8988T (cell line): ENCODE measurements at places on chromosomes 2 and 18.

DNA sequence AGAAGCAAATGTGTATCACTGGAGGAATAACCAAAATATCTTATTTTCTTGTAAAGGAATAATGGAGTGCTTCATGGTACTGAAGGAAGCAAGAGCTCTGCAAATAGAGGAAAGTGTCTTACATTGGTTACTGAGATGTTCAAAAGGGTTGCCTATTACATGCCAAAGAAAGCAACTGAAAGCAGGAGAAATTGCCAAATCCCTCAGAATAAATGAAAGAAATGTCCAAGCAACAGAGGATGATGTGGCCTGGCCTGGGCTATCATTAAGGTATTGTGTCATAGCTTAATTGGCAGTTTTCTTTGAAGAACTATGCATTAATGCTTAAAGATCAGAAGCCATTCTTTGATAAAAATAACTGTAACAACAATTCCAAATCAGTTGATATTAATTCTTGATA, 173.7 kb downstream of the RAB3GAP1 start:
- DNase-seq: no peak

DNA sequence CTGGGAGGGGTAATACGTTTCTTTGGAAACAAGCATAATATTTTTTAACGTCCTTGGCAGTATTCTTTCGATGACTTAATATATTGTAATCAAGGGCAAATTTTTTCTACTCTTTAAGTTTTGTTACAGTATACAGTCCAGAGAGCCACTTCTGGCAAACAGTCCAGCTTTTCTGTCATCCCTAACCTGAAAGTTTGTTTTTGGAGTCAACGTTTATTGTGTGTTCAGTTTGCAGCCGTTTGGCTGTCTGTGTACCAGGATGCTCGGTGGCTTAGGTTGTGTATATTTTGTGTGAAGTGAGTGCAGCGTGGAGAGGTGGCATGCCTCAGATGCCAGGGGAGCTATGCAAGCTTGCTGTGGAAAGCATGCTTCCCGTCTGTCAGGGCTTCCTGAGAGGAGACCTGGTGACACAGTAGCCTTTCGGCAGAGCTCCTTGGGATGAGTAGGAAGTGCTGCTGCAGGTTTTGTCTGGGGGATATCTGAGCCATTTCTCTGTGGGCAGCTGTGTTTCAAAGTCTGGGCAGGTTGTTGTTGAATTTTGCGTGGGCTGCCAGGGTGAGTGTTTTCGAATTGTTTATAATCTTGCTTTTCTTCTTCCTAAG, 14.7 kb downstream of the MAP3K20 start:
- DNase-seq: no peak

- DNase-seq: no peak
These were observed 87.9 kb upstream of the ITGA6 start for GRCh38 chr2:172339371-172340010.

DNA sequence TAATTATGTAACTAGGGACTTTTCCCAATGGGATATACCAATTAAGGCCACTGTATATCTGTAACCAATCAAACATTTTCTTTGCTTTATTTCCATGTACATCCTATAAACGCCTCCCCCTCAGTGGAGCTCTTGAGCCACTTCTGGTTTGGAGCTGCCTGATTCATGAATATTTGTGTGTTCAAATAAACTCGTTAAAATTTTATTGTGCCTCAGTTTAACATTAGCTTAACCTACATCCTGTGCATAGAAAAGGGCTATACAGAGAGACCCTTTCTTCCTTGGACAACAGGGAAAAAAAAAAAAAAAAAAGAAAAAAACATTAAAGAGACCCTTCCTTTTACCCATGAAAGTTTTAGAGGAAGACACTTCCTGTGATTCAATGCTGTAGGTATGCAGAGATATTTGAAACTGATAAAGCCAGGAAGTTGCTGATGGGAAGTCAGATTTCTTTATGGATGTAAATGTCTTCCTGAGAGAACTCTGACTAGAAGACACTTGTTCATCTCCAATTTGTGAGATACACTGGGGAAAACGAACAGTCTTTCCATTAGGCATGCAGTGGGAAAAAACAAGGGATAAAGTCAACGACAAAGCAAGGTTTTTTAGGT, 614.6 kb upstream of the SOX11 start:
- no peak for DNase-seq

- DNase-seq: no peak
These were observed 24.6 kb downstream of the FECH start for GRCh38 chr18:57561728-57562423.

GRCh38 chr2:43169099-43169945, 57.1 kb downstream of the ZFP36L2 start:
- no peak for DNase-seq

DNA sequence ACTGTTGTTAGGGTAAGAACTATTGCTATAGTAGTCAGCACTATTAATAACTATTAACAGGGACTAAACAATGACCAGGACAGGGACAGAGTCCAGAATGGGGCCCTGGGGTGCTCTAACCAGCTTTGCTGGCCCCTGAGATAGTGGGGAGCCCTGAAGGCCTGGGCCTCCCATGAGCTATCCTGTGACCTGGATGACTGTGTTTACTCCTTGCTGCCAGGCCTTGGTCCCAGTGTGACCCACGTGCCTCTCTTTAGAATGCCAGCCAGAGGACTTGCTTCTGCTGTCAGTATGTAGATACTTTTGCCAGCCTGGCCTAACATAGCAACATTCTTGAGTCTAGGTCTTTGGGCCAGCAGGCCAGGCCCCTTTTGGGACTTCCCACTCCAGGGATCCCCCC, 11.4 kb downstream of the CDK5R2 start:
- no peak for DNase-seq

DNA sequence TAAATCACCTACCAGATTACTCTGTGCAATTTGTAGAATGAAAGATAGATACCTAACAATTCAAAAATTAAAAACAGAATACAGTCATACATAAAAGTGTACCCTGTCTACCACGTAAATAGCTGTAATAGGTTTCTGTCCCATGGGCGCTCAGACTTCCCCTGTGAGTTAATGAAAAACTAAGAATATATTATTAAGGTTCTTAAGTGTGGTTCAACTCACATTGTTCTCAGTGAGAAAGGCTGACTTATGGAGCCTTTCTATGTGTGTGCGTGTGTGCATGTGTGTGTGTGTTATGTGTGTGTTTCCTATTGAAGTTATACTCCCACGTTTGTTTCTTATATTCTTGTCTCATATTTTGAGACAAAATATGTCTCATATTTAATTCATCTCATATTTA, 114.6 kb upstream of the CD302 start:
- no peak for DNase-seq

GRCh38 chr2:238663586-238663985, 184.3 kb upstream of the TWIST2 start:
- no peak for DNase-seq

DNA sequence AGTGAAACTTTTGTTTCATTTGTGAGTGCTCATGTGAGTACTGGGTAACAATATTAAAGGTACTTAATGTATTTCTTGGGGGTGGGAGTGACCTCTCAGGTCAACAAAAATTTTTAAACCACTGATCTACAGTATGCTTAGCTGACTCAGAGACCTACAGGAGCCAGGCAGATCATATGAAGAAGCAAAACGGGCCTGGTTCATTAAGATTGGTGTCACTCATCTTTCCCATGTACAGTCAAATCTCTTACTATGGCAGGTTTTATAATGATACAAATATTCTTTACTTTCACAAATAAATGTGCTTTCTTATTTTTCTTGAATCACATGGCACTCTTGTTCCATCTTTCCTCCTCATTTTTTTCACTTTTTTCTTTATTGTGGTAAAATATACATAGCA, 7.7 kb upstream of the TMSB10 start:
- DNase-seq: no peak

DNA sequence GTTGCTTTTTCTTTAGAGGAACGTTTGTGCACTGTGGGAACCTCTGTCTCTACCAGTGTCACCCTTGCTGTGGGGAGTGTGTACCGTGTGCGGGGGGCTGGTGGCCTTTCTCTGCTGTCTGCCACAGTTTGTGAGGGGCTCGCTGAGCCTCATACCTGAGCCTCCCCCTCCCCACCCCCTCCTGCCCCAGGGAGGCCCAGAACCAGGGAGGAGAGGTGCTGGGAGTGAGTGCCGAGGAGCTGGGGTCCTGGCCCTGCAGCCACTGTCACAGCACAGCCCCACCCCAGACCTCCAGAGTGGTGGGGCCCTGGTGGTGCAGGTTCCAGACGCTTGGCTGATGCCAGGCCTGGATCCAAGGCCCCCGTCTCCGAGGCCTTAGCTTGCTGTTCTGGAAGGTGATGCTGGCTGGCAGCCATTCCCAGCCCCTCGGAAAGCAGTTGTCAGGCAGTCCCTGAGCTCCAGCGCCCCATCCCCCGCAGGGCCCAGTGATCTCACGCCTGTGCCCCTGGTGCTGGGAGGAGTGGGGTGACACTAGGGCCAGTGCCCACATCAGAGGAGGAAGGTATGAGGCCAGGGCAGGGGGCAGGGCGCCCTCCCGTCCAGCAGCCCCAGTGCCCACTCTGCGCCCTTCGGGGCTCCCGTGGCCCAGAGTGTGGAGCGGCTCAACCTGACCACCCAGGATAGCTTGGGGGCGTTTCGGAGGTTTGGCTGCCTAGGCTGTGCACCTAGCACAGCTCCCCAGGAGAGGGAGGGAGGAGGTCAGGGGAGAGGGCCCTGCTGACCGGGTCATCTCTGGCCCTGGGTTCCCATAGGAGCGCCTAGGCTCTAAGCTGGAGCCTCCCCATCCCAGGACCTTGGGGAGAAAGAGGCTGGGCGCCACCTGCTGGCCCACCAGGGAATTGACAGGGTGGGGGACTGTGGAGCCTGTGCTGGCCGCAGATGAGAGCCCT, 53.0 kb upstream of the ALPP start:
- no peak for DNase-seq

GRCh38 chr2:100733391-100734187, 86.3 kb upstream of the NPAS2 start:
- no peak for DNase-seq

GRCh38 chr2:108934151-108934550, 54.9 kb downstream of the EDAR start:
- no peak for DNase-seq

- no peak for DNase-seq
These were observed 824.3 kb upstream of the ZEB2 start for GRCh38 chr2:145344076-145344724.

DNA sequence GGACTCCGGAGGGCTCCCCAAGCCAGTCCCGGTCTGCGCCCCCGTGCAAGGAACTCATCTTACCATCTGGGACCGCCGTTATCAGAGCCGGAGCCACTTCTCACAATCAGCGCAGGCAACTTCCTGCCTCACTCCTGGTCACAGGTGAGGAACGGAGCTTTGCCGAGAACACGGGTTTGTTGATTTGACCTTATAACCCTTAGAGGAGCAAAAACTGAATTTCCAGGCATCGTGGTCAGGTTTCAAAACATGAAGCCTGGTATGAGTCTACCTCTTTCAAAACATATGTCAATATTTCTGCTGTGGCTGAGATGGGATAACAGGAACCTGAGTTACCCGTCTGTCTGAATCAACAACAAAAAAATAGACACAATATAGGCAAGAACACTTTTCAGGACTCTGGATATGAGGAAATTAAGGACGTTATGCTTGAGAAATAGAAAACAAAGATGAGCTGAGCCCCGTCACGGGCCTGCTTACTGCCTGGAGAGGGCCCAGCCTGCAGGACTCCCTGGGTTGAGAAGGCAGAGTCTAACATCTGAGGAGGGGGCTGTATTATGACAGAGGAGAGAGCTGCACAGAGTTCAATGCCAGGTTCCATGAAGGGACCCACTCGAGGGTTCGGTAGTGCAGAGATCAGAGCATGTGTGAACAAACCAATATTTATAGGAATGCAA, 148.7 kb downstream of the NDUFA10 start:
- DNase-seq: no peak

DNA sequence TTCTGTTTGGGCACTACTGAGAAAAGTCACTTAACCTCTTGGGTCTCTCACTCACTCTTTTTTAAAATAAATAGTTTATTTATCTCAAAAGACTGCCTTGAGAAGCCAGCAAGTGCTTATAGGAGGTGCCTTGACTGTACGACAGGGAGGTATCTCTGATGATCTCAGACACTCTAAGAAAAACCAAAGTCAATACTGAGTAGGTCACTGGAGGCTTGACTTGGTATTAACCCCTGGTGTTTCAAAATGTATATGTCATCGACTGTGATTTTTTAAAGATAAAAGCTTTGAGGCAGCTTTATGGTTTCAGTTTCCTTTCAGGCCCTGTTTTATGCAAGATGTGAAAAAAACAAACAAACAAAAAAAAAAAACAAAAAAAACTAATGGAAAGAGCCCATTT, 33.7 kb downstream of the MREG start:
- DNase-seq: no peak

GRCh38 chr2:188518381-188518780, 226.7 kb downstream of the GULP1 start:
- DNase-seq: no peak

DNA sequence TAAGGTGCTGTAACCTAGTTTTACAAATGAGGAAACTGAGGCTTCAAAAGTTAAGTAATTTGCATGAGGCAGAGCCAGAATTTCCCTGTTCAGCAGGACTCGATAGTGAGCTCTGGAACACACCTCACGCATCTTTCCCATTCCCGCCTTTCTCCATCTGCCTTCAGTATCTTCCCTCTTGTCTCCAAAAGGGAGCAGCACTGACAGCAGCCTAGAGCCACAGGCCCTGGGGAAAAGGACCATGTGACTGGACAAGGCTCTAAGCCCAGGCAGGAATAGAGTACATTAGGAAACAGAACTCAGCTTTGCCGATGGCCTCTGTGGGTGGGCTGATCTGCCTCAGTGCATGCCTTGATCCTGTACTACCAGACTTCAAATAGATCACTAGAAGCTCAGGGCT, 21.5 kb downstream of the GPR155 start:
- no peak for DNase-seq

DNA sequence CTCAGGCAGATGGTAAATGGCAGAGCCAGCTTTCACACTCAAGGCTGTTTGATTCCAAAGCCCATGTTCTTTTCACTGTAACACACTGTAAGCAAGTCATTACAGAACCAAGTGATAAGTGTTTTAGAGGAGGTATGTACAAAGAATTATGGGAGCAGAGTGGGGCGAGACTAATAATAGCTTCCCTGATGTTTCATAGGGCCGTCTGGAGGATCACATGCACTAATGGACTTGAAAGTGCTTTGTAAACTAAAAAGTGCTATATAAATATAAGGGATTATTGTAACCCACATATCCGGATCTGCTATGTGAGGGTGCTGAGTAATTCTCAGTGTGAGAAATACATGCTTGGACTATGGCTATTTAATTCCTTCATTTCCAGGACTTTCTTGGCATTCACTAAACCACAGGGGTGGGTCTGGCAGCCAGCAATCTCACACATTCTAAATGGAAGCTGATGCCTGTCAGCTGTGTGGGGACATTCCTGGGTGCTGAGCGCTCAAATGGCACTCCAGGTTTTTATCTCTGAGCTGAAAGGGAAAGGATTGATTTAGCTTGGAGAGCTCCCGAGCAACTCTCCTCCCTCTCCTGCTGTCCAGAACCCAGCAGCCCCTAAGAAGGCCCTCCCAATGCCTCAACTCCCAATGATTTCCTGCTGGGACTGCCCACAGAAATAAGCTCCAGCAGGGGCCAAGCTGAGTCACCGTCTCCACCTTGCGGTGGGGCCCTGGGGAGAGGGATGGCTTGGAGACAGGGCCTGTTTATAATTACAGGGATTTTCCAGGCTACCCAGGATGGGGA, 222.8 kb downstream of the SOX11 start:
- no peak for DNase-seq
